ENCODE measurements at places on chromosomes 16 and 17.
A peak's percentile ranks its signal among the peaks of the same experiment; 100 is the strongest.

DNA sequence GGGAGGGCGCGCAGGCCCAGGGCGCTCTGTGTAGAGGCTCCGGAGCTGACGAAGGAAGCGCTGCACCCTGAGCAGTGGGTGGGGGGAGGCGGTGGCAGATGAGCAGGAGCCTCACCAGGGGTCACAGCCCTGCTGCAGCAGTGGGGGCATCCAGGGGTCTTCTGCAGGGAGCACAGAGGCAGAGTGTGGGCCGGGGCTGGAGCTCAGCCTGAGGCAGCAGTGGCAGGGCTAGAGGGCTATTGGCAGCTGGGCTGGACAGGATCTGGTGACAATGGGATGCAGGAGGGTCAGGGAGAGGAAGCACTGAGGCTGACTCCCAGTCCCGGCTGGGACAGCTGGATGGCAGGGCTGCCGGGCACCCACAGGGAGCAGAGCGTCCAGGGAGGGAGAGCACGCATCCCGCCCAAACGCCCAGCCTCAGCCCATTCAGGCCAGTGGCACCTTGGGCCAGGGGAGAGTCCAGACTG, 21.0 kb downstream of the KDM8 start:
- DNase-seq = no peak

DNA sequence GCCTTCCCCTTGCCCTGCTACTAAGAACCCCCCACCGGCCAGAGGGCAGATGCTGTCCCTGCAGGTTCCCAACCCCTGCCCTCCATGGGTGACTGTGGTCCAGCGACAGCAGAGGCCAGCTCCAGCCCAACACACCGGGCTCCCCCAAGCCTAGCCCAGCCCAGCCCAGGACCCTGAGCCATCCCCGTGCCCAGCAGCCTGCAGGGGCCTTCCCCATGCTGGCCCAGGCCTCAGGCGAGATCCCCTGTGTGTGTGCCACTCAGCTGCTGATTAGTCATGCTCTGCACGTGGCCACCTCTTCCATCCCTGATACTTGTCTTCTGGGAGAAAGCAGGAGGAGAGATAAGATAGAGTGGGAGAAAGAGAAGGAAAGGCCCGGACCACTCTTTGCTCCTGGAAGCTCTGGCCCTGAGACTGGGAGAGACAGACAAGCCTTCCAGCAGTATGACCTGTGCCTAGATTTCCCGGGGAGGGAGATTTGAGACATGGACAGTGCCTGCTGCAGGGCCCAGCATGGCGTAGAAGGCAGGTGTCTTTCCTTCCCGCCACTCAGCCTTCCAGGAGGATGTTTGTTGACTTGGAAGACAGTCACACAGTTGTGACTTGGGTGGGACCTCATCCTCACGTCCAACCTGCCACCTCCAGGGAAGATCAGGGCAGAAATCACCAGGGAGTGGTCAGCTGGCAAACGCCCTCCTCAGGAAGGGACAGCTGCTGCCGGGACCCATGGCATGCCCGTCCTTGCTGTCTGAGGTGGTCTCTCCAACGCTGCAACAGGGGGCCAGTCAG, 41.3 kb upstream of the RASD1 start:
- no peak for DNase-seq

GRCh38 chr17:27345141-27345904, 51.4 kb downstream of the WSB1 start:
- no peak for DNase-seq

GRCh38 chr17:50482516-50482915, 3.9 kb downstream of the RSAD1 start:
- peak; percentile 73 for DNase-seq

- no peak for DNase-seq
Measured at GRCh38 chr17:59439262-59439661, 107.8 kb downstream of the YPEL2 start.

DNA sequence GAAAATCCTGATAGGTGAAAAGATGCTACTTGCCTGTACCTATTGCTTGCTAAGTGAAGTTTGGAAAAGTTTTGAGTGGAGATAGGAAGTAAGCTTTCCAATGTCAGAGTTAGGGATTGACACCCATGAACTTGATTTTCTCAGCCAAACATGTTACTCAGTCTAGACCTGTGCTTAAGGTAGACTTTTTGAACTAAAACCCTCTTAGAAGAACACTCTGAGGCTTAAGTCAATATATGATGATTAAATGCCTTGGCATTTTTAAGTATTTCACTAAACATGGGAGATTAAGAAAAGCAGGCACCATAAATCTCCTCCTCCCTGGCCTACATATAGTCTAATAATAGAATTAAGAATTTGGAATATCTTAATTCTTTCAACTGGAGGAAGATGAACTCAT, 785.6 kb upstream of the SOX9 start:
- no peak for DNase-seq

- DNase-seq = no peak
Measured at GRCh38 chr17:19336938-19337711, 25.4 kb downstream of the B9D1 start.

All from NK-92 treated with Interleukin-12 subunit alpha and Interleukin-12 subunit beta, amount 100 ng/mL, for 24 hours (cell line).